ENCODE measurements at places on chromosomes 7 and 10.

- no peak for DNase-seq
Observed at GRCh38 chr7:46282155-46282554, 361.1 kb upstream of the IGFBP3 start.

DNA sequence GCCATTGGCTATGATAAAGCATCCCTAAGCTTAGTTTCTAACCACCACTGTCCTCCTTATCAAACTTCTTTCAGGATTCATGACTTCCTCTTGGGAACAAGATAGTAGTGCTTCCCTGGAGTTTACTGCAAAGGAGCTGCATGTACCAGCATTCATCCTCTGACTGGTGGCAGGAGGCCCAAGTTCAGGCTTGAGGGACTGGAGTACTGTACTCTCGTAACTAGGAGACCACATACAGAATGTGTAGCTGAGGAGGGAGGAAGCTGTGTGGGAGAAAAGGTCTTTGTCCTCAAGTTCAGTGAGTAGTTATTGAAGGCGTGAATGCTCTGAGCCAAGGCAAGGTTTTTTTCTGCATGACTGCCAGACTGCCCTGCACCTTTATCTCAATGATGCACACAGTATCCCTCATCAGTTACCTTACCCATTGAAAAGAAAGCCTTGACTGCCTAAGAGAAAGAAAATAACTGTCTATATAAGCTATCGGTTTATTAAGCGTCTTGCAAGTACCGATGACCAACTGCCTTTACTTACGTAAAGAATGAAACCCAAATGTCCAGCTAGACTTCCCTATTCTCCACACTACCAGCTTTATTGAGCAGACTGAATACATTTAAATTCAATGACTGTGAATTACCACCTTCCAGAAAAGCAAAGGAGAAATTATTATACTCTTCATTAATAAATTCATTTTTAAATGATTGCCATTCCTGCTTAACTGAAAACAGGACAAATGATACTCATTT lies 12.8 kb downstream of the SCRN1 start:
- DNase-seq: no peak

GRCh38 chr7:109695419-109695818 lies 1125.7 kb downstream of the DNAJB9 start:
- DNase-seq: no peak

GRCh38 chr10:107031931-107032699 lies 132.4 kb downstream of the SORCS1 start:
- DNase-seq: no peak

GRCh38 chr7:112898432-112899290 lies 108.5 kb upstream of the TMEM168 start:
- no peak for DNase-seq

DNA sequence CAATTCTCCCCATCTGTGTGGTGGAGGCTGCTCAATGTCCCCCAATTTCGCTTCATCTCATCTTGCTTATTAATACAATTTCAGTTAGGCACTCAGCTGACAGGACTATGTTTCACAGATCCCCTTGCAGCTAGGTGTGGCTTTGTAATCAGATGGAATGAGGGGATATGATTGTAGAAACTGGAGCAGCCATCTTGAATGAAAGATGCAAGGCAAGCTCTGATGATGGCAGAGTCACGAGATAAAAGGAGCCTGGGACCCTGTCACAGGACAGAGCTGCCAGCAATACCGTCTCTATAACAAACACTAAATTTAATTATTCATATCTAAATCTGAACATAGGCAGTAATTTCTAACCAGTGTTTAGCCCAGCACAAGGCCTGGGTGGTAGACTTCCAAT lies 991 bp upstream of the DLD start:
- no peak for DNase-seq

DNA sequence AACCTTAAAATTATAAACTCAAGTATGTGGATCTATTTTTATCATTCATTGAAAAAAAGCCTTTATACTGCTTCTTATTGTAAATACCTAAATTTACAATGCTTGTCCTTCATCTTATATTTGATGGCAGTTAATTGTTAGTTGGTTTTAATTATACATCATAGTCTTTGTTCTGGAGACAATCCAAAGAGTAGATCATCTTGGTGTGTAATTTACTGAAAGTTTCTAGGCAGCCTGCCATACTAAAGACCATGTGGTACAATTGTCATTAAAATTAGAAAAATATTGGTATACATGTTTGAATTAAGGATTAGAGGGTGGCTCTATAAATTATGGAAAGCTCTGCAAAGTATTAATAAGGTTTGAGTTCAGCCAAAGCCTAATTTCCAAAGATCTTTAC lies 231.4 kb downstream of the KCND2 start:
- no peak for DNase-seq

Measured in right lobe of liver (tissue), 6 donors.